ENCODE measurements at places on chromosomes 2 and 18.

DNA sequence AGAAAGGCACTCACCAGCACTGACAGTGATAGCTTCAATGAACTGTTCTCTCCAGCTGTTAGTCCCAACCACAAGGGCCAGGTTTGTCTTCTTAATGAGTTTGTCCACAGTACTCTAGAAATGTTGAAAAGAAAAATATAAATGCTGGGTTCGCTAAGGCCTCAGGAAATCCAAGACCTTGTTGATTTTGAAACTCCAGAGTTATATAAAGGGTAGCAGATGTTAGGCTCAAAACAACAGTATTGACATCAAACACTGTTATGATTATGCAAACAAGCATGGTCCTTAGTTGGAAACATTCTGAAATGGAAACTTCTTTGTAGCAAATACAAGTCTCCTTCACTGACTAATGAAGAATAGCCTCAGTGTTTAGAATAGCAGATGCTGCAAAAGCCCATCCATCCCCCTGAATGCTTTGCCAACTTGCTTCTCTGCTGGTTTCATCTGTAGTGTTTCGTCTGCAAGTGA, 291.1 kb downstream of the SLC8A1 start:
- DNase-seq, result no peak

DNA sequence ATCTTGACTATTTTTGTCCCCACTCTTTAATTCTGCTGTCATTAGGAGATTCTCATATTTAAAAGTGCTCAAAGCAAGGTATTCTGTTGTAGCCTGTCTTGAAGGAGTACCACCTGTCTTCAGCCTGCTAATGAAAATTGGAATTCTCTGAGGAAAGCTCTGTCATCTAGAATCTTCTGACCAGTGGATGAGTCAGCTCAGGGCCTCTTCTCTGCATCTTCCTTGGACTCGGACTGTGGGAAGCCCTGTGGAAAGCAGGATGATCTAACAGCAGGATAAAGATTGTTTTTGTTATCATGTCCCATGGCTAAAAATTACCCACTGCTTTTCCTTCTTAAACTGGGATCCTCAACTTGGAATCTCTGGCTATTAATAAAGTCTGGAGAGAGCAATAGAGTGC, 18.7 kb upstream of the TMEM200C start:
- no peak for DNase-seq

DNA sequence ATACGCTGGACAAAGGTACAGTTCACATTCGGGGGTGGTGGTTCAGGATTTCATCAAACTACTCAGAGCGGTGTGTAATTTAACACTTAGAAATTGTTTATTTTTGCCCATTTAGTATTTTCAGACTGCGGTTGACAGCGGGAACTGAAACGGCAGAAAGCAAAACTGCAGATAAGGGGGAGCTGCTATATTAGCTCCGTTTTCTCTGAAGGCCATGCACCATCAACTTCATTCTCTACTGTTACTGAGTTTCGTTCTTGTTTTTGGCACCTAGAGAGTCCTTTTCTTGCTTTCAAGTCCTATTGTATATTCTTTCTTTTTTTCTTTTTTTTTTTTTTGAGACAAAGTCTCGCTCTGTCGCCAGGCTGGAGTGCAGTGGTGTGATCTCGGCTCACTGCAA, 121.5 kb upstream of the SP3 start:
- DNase-seq, result no peak

GRCh38 chr2:96161898-96162297, 16.7 kb upstream of the DUSP2 start:
- DNase-seq, result no peak

GRCh38 chr2:64793701-64794100, 140.0 kb upstream of the SERTAD2 start:
- DNase-seq, result no peak

DNA sequence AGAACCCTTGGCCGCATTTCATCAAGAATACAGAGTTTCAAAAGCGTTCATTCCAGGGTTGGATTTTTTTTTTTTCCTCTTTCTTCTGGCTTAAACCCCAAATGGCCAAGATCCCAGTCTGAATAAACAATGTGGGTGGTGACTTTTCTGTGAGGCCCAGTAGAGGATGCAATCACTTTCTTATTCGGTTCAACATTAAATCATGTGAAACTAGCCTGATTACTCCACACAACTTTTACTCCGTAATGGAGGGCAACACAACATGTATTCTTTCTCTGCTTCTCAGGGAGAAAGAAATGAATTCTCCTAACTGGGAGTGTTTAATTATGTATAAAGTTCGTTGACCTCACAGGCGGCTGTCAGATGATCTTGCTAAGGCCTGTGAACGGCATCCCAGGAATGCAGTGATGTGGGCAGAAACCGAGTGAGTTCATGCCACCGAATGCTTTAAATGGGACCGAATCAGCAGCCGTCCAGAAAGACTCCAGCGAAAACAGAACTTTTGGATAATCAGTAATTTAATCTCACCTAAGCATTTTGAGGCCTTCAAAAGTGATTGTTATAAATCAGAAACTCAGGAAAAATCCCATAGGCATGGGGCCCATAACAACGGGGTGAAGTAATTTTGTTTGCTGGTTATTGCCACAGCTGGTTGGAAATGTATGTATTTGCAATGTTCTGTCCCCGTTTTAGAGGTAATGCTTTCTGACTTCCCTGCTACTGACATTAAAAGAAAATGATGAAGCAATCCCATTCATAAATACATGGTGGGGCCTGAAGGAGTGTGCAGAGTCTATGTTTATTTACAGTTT, 81.5 kb downstream of the BCL2 start:
- DNase-seq, result no peak

DNA sequence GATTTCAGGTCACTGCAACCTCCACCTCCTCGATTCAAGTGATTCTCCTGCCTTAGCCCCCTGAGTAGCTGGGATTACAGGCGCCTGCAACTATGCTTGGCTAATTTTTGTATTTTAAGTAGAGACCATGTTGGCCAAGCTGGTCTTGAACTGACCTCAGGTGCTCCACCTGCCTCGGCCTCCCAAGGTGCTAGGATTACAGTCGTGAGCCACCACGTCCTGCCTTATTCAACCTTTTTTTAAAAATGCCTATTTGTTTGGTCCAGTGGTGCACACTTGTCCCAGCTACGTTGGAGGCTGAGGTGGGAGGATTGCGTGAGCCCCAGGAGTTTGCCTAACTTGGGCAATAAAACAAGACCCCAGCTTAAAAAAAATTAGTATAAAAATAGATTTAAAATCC, 43.3 kb downstream of the CYP20A1 start:
- DNase-seq, result no peak

- no peak for DNase-seq
Measured at GRCh38 chr2:54208364-54209240, 47.4 kb downstream of the TSPYL6 start.

DNA sequence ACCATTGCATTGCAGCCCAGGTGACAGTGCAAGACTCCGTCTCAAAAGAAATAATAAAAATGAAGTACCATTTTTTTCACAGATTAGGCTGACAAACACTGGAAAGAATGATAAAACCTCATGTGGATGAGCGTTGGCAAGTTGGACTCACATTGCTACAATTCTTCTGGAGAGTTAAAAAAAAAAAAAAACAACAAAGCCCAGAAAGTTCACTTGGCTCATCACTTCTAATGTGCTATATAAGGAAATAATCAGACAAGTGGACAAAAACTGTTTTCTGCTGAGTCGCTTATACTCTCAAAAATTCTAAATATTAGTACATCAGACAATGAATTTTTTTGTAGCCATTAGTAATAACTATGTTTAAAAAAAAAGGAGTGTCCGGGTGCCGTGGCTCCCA, 38.4 kb downstream of the PKP4 start:
- DNase-seq, result no peak

DNA sequence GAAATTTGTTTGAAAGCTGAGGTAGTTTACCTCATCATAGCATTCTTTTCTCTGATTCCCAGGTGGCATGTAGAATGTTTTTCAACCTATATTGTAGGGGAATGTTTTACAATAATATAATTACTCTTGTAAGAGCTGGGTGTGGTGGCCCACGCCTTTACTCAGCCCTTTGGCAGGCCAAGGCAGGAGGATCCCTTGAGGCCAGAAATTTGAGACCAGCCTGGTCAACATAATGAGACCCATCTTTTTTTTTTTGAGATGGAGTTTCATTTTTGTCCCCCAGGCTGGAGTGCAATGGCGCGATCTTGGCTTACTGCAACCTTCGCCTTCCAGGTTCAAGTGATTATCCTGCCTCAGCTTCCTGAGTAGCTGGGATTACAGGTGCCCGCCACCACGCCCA, 3.6 kb downstream of the USP39 start:
- no peak for DNase-seq

DNA sequence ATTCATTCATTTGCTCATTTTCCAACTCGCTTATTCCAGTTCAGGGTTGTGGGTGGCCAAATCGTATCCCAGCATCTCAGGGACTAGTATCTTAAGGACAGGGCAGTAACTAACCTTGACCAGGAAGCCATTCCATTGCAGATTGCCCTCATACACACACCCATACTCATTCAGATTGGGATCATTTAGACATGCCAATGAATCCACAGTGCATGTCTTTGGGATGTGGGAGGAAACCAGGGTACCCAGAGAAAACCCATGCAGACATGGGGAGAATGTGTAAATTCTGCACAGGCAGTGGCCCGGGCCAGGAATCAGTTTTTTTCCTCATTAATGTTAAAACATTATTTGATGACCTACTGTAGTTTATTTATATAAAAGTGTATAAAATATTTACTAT, 150.7 kb downstream of the USP34 start:
- no peak for DNase-seq

- DNase-seq, result no peak
Measured at GRCh38 chr2:101745711-101746694, 48.5 kb downstream of the MAP4K4 start.

GRCh38 chr2:143158551-143159485, 29.6 kb downstream of the ARHGAP15 start:
- DNase-seq, result no peak

GRCh38 chr2:84116143-84116542, 342.9 kb downstream of the SUCLG1 start:
- DNase-seq, result no peak

All from GM13977 (cell line).